ENCODE measurements at places on chromosomes 2 and 18. TPM values are rescaled to one million over a fixed set of nuclear protein-coding genes. Genes with fewer than 3 reads are reported as not detected.

Gene SERPINB13
- 15.4 TPM for total RNA-seq

Gene ICOS
- total RNA-seq = not detected

Gene SCRN3
- total RNA-seq = 13.4 TPM

Gene FRZB
- 17.0 TPM for total RNA-seq

Gene SERPINB11
- not detected for total RNA-seq

Gene RBM44
- total RNA-seq = 0.19 TPM

Gene SERPINB8
- total RNA-seq = 69.7 TPM

Gene RBM43
- 3.9 TPM for total RNA-seq

Gene DOK6
- total RNA-seq = 0.45 TPM

Gene SF3B6
- 81.3 TPM for total RNA-seq

Gene SERPINB12
- 92.5 TPM for total RNA-seq

Gene CERKL
- total RNA-seq = not detected

Gene SULT1C3
- not detected for total RNA-seq

Gene CIB4
- not detected for total RNA-seq

Gene RNF144A
- 9.9 TPM for total RNA-seq

Gene UGT1A5
- total RNA-seq = 0.32 TPM

Gene ANKRD53
- total RNA-seq = 1.3 TPM

Gene TEX44
- not detected for total RNA-seq

Gene CYP26B1
- 51.6 TPM for total RNA-seq

Gene RAPH1
- total RNA-seq = 103 TPM

Gene VIT
- 16.3 TPM for total RNA-seq

Gene SALL3
- total RNA-seq = not detected

Gene MSTN
- total RNA-seq = 0.29 TPM

Gene SLC9A4
- total RNA-seq = 0.15 TPM

Gene ANKAR
- total RNA-seq = 5.4 TPM

Gene ALPI
- total RNA-seq = not detected

Gene SULT1C4
- total RNA-seq = 1.1 TPM

Gene RBKS
- 0.95 TPM for total RNA-seq

Gene DLGAP1
- total RNA-seq = 1.3 TPM

Gene FOXI3
- not detected for total RNA-seq

Gene ZNF521
- total RNA-seq = 6.4 TPM

Gene CFAP210
- total RNA-seq = not detected

Gene G6PC2
- total RNA-seq = not detected

Gene RTKN
- 45.1 TPM for total RNA-seq

Gene B4GALT6
- 1.4 TPM for total RNA-seq

Gene GATA6
- total RNA-seq = 6.7 TPM

Gene LOXHD1
- 0.97 TPM for total RNA-seq

Measured in lower leg skin (tissue), 4 donors.